SHP77 treated with DMSO at 0.1 percent for 48 hours (cell line): ENCODE measurements at places on chromosomes 7 and 10.

GRCh38 chr7:101728128-101728527, 89.3 kb upstream of the CUX1 start:
- no peak for DNase-seq

DNA sequence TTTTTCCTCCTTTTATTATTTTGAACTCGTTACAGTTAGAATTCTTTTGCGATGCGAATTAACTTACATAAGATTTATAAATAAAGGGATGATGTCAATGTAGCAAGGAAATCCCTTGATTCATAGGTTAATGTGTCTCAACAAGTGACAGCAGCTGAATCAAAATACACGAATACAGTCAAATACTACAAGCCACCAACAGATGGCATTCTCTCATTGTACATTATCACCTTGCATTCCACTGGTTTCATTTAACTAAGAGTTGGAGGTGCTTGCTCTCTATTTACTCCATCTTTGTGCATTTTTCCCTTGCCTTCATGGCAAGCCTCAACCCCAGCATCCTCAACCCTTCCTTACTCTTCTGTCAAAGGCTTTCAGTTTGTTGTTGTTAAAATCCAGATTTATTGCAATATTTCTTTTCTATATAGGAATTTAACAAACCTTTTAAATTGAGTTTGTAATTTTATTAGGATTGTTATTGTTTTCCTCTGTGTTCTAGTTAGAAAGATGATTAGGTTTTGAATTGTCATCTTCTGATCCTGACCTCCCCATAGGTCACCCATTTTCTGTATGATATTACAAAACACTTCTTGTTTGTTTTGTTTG, 78.3 kb downstream of the SLC25A40 start:
- DNase-seq, result peak; percentile 42

- DNase-seq, result no peak
These were observed 449.5 kb upstream of the MKI67 start for GRCh38 chr10:128575761-128576160.

GRCh38 chr7:124790645-124791044, 25.1 kb upstream of the GPR37 start:
- DNase-seq, result no peak

DNA sequence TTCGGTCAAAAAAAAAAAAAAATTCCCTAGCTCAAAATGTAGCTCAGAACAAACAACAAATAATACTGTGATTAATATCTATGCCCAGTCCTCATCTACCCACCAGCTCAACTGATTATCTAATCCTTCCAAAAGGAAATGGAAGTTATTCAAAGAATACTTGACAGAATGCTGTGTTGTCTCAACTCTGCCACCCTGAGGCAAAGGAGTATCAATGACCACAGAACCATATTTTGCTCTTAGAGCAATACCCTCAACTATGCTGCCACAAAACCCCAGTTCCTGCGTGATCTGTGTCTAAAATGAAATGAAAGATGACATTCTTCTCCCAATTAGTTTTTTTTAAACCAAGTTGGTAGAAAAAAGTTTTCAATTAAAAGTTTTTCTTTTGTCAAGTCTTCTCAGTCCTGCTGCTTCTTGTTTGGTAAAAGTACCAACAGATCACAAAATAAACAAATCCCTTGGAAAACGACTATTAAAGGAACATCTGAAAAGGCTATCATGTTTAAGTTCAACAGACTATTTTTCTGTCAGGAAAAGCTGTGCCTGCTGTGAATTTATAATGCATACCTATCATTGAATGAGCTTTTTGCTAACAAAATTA, 21.6 kb downstream of the RBM28 start:
- no peak for DNase-seq
